Small intestine (tissue), 16 donors: ENCODE measurements at places on chromosomes 5 and 9. TPM values are rescaled to one million over a fixed set of nuclear protein-coding genes. Genes with fewer than 3 reads are reported as not detected.
A peak's percentile ranks its signal among the peaks of the same experiment; 100 is the strongest.

DNA sequence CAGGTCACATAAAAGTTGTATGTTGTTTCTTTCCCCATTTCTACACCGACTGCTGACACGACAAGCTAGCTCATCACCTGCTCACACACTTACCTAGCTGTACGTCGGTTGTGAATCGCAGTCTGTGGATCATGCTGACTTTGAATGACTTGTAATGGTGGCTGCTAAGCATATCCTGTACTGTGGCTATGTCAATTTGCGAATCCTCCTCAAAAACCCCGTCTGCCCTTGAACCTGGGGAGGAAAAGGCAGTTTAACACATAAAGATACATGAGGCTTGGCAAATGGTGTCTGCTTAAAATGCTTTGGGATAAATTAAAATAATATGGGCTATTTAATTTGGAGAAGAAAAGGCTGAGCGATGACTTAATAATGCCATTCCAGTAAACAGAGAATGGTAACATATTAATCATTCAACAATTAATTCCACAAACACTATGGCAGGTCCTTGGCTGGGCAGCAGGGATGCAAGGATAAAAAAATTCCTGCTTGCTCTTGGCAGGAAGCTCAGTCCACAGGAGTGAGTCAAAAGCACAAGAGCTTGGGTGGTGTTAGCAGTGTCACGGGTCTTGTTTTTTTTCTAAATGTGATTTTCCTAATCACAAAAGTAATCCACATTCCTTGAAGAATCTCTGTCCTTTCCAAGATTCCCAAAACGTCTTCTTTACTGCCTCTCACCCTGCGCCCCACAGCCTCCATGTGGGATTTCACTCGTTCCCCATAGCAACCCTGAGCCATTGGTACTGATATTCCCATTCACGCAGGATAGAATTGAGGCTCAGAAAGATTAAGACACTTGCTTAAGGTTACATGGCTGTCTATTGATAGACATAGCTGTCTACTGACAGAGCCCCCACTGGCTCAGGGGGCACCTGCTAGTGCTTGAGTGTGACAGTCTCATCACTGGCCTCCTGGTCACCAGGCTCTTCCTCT, 222.4 kb downstream of the MAPKAP1 start:
- DNase-seq, result no peak
- no peaks in the 10 kb centered on the region for H3K27me3 ChIP-seq
- H3K4me1 ChIP-seq, result no peaks in the 10 kb centered on the region
- H3K27ac ChIP-seq, result no peak overlapping the region

DNA sequence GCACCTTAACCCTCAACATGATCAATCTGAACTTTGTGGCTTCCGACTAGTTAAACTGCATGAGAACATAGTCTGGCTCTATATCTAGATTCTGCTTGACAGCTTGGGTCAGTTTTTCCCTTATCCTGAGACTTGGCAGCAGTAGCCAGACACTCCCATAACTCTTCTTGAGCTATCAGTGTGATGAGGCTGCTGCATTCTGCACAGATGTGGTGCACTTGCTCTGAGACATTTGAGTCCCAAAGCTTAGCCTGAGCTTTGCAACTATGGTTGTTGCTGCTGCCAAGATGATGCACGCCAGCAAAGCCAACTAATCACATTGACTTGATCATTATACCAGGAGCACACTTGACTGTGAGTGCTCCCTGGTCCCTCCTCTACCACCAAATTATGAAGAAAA, 36.2 kb downstream of the MOCS2 start:
- no peaks in the 10 kb centered on the region for H3K27me3 ChIP-seq
- no peak overlapping the region for H3K4me3 ChIP-seq
- no peak for DNase-seq
- no peaks in the 10 kb centered on the region for H3K4me1 ChIP-seq

- peak; percentile 63 for DNase-seq
- H3K4me1 ChIP-seq, result no peaks in the 10 kb centered on the region
- H3K27me3 ChIP-seq, result no peaks in the 10 kb centered on the region
Measured at GRCh38 chr5:58459146-58460001, 512 bp downstream of the PLK2 start.

DNA sequence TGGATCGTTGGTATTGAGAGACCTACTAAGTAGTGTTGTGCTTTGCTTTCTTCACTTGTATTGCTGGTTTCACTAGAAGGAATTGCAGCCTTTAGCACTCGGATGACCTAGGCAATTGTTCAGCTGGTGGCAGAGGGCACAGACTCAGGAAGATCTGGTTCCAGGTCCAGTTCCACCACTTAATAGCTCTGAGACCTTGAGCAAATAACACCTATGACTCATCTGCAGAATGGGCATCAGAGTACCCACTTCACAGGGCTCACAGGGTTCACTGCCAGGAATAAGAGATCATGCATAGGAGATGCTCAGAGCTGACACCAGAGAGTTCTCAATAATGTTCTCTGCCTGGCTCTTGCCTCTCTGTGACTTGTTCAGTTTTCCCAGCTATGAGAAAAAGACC, 133.6 kb downstream of the SIL1 start:
- H3K4me1 ChIP-seq, result peaks cover 5% of the 10 kb centered on the region
- H3K36me3 ChIP-seq, result peaks cover 3% of the 10 kb centered on the region
- H3K4me3 ChIP-seq, result no peak overlapping the region
- no peaks in the 10 kb centered on the region for H3K27me3 ChIP-seq
- no peak overlapping the region for H3K27ac ChIP-seq
- no peak for DNase-seq

GRCh38 chr5:122076669-122077365, 1.2 kb downstream of the LOX start:
- no peaks in the 10 kb centered on the region for H3K36me3 ChIP-seq
- DNase-seq, result peak; percentile 44
- peaks cover 2% of the 10 kb centered on the region for H3K4me1 ChIP-seq
- peak overlapping the region; percentile 87 for H3K27ac ChIP-seq
- H3K27me3 ChIP-seq, result peaks cover 19% of the 10 kb centered on the region

The SPINK1 gene
- 474 TPM for polyA plus RNA-seq

The C5orf52 gene
- polyA plus RNA-seq, result 0.22 TPM

The KIF20A gene
- 11.7 TPM for polyA plus RNA-seq

The IRX2 gene
- not detected for polyA plus RNA-seq

GRCh38 chr9:28547527-28547926, 974.2 kb upstream of the C9orf72 start:
- H3K27ac ChIP-seq, result no peak overlapping the region
- no peaks in the 10 kb centered on the region for H3K36me3 ChIP-seq
- no peak overlapping the region for H3K4me3 ChIP-seq
- H3K4me1 ChIP-seq, result no peaks in the 10 kb centered on the region
- no peaks in the 10 kb centered on the region for H3K27me3 ChIP-seq

The GMCL2 gene
- polyA plus RNA-seq, result not detected

The SNCB gene
- not detected for polyA plus RNA-seq

- no peaks in the 10 kb centered on the region for H3K4me1 ChIP-seq
- no peaks in the 10 kb centered on the region for H3K27me3 ChIP-seq
- DNase-seq, result no peak
- no peaks in the 10 kb centered on the region for H3K36me3 ChIP-seq
Measured at GRCh38 chr5:16625096-16625495, 8.3 kb upstream of the RETREG1 start.

DNA sequence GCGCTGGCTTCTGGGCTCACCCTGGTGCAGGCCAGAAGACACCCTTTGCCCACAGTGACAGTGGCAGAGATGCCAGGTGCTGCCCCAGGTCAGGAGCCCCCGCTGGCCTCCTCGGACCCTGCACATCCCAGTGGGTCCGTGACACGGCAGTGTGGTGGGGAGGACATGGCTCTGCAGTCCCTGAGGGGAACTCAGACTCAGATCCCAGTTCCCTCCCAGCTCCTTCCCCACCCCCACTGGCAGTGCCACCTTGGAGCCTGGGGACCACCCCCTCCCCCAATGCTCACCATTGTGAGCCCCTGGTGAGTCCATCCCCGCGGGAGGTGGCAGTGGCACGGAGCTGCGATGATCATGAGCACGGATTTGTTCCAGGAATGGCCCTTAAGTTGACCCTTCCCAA, 562 bp upstream of the CCDC187 start:
- no peaks in the 10 kb centered on the region for H3K27me3 ChIP-seq
- no peaks in the 10 kb centered on the region for H3K4me1 ChIP-seq
- no peak for DNase-seq
- H3K36me3 ChIP-seq, result no peaks in the 10 kb centered on the region
- H3K27ac ChIP-seq, result no peak overlapping the region

The SH3TC2 gene
- polyA plus RNA-seq, result 0.68 TPM

DNA sequence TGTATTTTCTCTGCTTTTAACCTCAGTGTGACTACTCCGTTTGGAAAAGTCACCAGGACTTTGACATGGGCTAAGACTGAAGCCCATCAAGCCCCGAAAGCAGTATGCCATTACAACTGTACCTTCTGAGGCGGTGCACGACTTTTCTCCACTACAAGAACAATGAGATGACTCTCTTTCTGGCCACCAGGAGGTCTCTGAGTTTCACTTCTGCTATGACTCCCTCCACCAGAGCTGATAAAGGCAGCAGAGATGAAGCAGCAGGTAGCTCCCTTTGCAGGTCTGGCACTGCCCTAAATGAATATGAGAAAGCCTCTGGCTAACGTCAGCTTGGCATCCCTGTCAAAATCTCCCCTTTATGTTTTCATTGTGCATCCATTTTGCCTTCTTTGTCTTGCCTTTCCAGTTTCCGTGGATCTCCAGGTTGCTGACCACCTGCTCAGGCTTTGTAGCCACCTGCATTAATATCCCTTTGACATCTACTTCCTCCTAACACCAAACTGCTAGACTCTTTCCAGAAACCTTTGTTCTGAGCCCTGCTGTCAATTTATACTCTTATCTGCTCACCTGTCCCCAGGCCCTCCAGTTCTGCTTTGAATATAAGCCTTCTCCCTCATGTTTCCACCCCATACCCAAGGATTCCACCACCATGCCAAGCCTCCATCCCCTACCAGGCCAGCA, 221.7 kb downstream of the ZNF608 start:
- no peak overlapping the region for H3K27ac ChIP-seq
- no peaks in the 10 kb centered on the region for H3K4me1 ChIP-seq
- DNase-seq, result no peak
- no peaks in the 10 kb centered on the region for H3K36me3 ChIP-seq
- H3K27me3 ChIP-seq, result no peaks in the 10 kb centered on the region

- H3K27me3 ChIP-seq, result no peaks in the 10 kb centered on the region
- no peak overlapping the region for H3K4me3 ChIP-seq
- no peak overlapping the region for H3K27ac ChIP-seq
Measured at GRCh38 chr9:125904155-125904851, 157.1 kb downstream of the PBX3 start.

DNA sequence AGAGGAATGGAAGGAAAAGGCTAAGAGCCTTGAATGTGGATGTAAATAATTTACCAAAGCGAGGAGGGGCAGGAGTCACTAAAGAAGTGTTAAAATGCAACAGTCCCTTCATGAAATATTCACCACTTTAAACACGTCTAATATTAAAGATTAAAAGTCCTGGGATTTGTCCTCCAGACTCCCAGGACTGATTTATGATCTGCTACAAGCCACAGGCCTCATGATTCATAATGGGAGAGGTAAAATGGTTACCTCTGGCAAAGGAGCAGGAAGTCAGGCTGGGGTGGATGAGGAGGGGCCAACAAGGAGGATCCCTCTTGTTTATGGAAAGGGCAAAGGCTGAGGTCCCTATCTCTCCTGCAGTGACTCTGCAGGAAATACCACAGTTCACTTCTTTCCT, 292.4 kb downstream of the TRIM32 start:
- peak; percentile 50 for DNase-seq
- no peak overlapping the region for H3K4me3 ChIP-seq
- H3K4me1 ChIP-seq, result no peaks in the 10 kb centered on the region
- H3K27ac ChIP-seq, result no peak overlapping the region
- no peaks in the 10 kb centered on the region for H3K36me3 ChIP-seq

DNA sequence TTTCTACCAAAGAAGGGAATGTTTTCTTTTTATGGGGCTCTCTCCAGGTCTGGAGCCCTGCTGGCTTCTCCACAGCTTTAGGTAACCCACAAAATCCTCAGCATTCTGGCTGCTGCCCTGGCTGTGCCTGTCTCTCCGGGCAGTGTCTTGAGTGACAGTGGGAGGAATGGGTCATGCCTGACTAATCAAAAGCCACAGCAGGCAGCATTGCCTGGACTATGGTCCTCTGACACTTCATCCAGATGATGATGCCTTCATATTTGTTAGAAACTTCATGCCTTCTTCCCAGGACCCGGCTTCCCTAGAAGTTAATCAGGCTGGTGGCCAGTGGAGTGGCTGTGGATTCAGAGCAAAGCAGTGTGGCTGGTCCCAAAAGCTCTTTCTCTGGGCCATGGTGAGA, 32.2 kb upstream of the TGFBI start:
- H3K4me1 ChIP-seq, result no peaks in the 10 kb centered on the region
- no peak overlapping the region for H3K4me3 ChIP-seq
- no peak for DNase-seq
- no peak overlapping the region for H3K27ac ChIP-seq

GRCh38 chr5:6869677-6870076, 156.4 kb downstream of the TENT4A start:
- H3K36me3 ChIP-seq, result no peaks in the 10 kb centered on the region
- no peaks in the 10 kb centered on the region for H3K27me3 ChIP-seq
- no peak for DNase-seq

The SLIT3 gene
- 5.3 TPM for polyA plus RNA-seq

DNA sequence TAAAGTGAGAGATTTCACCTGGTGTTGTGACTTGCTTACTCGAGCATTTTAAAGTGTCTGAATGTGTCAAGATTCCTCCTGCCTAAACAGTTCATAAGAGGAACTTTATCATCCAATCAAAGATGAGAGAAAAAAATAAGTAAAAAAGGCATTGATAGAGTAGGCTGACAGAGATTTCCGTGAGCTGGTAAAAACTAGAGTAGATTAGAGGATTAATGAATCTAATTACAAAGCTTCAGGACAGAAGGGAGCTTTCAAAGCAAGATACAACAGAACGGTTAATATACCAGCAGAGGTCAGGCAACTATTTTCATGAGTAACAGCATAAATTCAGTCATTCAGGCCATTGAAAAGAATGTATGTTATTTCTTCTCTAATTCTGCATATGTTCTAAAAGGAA, 91.5 kb downstream of the ADAMTS6 start:
- H3K4me3 ChIP-seq, result no peak overlapping the region
- H3K27ac ChIP-seq, result no peak overlapping the region
- H3K36me3 ChIP-seq, result no peaks in the 10 kb centered on the region
- H3K27me3 ChIP-seq, result no peaks in the 10 kb centered on the region

GRCh38 chr9:3528451-3528850, 2.6 kb upstream of the RFX3 start:
- no peak overlapping the region for H3K27ac ChIP-seq
- no peaks in the 10 kb centered on the region for H3K27me3 ChIP-seq
- no peaks in the 10 kb centered on the region for H3K36me3 ChIP-seq
- peak; percentile 23 for DNase-seq

- H3K4me1 ChIP-seq, result no peaks in the 10 kb centered on the region
- no peaks in the 10 kb centered on the region for H3K27me3 ChIP-seq
- no peaks in the 10 kb centered on the region for H3K36me3 ChIP-seq
- H3K27ac ChIP-seq, result no peak overlapping the region
- H3K4me3 ChIP-seq, result no peak overlapping the region
Measured at GRCh38 chr5:161138751-161139455, 286.9 kb upstream of the ATP10B start.

The SGCD gene
- polyA plus RNA-seq, result 0.22 TPM

GRCh38 chr9:20863945-20864344, 167.5 kb downstream of the HACD4 start:
- no peak for DNase-seq
- no peaks in the 10 kb centered on the region for H3K36me3 ChIP-seq
- no peaks in the 10 kb centered on the region for H3K27me3 ChIP-seq
- H3K4me3 ChIP-seq, result no peak overlapping the region

The FASTKD3 gene
- 28.9 TPM for polyA plus RNA-seq

GRCh38 chr5:540906-541538, 16.8 kb upstream of the SLC9A3 start:
- H3K4me3 ChIP-seq, result no peak overlapping the region
- H3K27me3 ChIP-seq, result peaks cover 3% of the 10 kb centered on the region
- peaks cover 52% of the 10 kb centered on the region for H3K4me1 ChIP-seq
- no peaks in the 10 kb centered on the region for H3K36me3 ChIP-seq
- DNase-seq, result peak; percentile 45
- H3K27ac ChIP-seq, result no peak overlapping the region

The TUBB4B gene
- polyA plus RNA-seq, result 445 TPM

GRCh38 chr9:113513111-113513510, 49.6 kb downstream of the RGS3 start:
- no peaks in the 10 kb centered on the region for H3K27me3 ChIP-seq
- no peak overlapping the region for H3K4me3 ChIP-seq
- no peak overlapping the region for H3K27ac ChIP-seq

The PLPP1 gene
- polyA plus RNA-seq, result 91.3 TPM
